NCI-H1694 treated with DMSO at 0.1 percent for 48 hours (cell line): ENCODE measurements at places on chromosomes 3 and 15.

- no peak for DNase-seq
Measured at GRCh38 chr3:58478781-58479180, 13.1 kb upstream of the KCTD6 start.

DNA sequence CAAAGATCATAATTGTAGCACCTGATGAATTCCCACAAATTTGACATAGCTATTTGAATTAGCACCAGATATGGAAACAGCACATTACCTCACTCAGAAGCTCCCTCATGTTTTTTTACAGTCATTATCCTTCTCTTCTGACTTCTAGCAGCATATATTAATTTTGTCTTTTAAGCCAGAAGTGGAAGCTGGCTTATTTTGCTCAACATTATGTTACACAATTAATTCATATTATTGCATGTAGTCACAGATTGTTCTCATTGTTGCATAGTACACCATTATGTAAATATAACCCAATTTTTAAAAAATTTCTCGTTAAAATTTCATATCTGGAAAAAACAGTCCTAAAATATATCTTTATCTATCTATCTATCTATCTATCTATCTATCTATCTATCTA is 762.3 kb downstream of the TUSC7 start:
- no peak for DNase-seq

GRCh38 chr15:85406916-85407315 is 26.5 kb downstream of the AKAP13 start:
- DNase-seq, result no peak

GRCh38 chr15:79408041-79408440 is 24.1 kb upstream of the MINAR1 start:
- no peak for DNase-seq

DNA sequence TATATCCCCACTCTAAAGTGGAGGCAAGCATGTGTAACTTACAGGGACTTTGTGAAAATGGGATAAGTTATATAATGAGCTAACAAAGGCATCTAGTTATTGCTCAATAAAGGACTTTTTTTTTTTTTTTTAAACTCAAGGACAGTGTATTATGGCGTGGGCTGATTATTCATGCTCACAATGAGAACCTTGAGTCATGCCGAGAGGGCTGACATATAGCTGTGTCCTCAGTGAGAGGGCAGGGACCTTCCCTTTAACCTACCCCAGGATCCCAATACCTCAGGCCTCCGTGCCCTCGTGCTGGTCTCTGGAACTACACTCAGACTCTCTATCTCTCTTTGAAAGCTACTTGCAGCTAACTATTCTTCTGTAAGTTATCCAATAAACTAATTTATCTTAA is 319.9 kb upstream of the ICE2 start:
- DNase-seq, result no peak

DNA sequence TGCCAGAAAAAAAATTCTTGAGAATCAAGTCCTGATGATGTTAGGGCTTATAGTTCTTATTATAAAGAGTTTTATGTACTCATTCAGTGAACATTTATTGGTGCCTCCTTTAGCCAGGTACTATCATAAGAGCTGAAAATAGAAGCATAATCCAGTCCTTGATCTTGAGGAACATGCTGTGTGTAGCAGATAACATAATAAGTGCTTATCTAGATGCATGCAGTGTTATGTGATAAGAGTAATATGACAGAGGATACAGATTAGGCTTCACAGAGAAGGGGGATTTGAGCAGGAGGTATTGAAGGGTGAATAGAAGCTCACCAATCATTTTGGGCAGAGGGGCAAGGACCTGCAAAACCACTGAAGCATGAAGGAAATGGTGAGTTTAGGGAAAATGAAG is 1.1 kb downstream of the CCR2 start:
- DNase-seq, result no peak

GRCh38 chr15:70259640-70260508 is 162.2 kb upstream of the TLE3 start:
- DNase-seq, result no peak
